ENCODE measurements at places on chromosomes 7 and 10.

GRCh38 chr7:149717481-149717880, 55.9 kb downstream of the ZNF467 start:
- no peak for DNase-seq

- DNase-seq = no peak
Observed at GRCh38 chr7:150447966-150448788, 2.3 kb upstream of the GIMAP8 start.

GRCh38 chr7:137316648-137317353, 26.7 kb downstream of the PTN start:
- no peak for DNase-seq

DNA sequence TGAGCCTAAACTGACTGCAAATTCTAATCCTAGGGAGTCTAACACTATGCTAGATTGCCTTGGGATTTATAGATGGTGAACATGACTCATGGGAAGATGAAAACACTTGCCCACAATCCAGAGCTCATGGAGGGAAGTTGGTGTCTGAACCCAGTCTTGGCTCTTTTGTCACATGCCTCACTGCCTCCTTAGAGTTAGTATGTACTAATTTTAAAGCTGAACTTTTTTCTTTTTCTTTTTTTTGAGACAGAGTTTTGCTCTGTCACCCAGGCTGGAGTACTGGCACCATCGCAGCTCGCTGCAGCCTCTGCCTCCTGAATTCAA, 14.4 kb downstream of the MRPL32 start:
- no peak for DNase-seq

DNA sequence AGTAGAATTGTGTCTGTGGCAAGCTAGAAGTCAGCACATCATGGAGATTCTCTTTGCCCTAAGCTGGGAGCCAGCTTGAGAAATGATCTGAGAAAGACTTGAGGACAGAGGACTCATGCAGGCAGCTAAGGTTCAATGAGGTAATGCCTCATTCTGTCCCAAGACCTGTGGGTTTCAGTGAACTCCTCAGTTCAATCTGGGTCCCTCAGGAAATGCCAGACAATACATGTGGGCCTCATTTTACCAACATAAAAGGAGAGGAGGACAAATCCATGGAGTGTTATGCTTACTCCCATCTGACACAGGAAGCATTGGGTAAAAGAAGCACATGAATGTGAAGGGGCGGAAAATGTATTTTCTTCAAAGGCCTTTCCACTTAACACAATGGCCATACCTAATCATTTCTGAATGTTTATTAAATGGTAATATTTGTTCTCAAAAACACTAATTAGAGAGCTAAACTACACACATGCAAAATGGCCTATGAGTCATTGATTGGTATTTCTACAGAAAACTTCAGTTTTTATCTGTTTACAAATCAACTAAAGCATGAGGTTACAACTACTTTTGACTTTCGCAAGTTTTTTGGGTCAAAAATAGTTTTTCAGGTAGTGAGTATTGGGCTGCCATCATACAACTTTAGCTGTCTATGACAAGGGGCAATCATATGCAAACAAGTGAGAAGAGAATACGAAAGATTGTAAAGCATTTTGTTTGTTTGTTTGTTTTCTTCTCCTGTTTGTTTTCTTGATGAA, 205.3 kb downstream of the CHRM2 start:
- DNase-seq = no peak

DNA sequence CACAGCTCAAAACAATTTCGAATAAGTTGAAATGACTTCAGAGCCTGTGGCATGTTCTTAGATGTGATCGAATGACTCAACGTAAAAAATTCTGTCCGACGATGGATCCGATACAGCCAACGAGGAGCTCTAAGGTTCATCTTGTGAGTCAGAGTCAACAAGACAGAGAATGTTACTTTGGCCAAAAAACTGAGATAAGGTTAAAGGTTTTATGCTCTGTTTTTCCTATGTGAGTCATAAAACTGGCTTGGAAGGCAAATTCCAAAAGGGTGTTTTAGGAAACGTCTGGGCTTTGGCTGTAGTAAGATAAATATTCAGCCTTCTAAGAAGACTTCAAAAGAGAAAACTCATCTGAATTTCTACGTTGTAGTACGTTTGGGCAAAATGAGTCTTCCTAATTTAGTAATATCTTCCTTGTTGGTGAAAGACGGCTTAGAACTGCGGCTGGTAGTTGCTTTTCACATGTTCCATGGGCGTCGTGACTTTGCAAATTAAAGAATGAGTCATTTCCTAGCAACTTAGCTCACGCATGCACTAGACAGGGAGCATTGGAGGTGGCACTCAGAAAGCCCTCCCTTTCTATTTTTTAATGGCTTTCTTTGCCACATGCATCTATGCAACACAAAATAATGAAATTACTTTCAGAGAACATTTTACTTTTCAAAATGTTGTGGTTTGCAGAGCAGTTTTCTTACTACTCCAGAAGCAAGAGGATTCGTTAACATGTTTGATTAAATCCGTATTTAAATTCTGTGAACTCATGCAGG, 28.2 kb downstream of the PFKP start:
- peak; percentile 65 for DNase-seq

- DNase-seq = peak; percentile 33
Observed at GRCh38 chr10:75035975-75036708, 75.3 kb upstream of the SAMD8 start.

GRCh38 chr7:123170333-123171246, 29.2 kb downstream of the SLC13A1 start:
- DNase-seq = no peak

DNA sequence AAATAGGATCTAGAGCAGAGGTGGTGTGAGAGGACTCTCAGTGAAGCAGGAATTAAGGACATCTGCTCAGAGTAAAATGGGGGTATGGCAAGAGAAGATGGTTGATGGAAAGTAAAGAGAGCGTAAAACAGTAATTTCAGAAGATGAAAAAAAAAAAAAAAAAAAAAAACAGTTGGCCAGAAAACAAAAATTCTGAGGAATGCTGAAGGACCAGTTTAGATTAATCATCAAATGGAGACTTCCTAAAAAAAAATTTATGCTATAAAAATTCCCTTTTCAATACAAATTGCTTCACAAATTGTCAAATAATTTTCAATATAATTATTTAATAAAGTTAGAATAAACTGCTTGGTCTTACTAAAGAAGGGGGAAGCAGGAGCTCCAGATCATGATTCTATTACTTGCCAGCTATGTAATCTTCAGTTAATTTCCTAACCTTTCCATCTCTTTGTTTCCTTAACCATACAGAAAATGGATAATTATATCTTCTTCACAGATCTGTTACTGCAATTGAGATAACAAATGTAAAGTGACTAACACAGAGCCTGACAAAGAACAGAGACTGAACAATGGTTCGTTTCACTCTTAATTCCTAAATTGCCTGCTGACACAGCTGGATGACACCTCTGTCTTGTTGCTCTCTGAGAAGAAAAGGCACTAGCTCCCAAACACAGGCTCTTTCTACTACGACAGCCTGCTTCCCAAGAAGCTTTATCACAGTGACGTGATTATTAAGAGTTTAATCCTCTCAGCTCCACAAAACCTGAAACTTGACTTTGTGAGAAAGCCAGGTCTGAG, 64.9 kb upstream of the GPR22 start:
- no peak for DNase-seq

- no peak for DNase-seq
Observed at GRCh38 chr7:68823996-68824780, 774.1 kb upstream of the AUTS2 start.

GRCh38 chr7:82677493-82677892, 233.9 kb upstream of the CACNA2D1 start:
- peak; percentile 22 for DNase-seq

DNA sequence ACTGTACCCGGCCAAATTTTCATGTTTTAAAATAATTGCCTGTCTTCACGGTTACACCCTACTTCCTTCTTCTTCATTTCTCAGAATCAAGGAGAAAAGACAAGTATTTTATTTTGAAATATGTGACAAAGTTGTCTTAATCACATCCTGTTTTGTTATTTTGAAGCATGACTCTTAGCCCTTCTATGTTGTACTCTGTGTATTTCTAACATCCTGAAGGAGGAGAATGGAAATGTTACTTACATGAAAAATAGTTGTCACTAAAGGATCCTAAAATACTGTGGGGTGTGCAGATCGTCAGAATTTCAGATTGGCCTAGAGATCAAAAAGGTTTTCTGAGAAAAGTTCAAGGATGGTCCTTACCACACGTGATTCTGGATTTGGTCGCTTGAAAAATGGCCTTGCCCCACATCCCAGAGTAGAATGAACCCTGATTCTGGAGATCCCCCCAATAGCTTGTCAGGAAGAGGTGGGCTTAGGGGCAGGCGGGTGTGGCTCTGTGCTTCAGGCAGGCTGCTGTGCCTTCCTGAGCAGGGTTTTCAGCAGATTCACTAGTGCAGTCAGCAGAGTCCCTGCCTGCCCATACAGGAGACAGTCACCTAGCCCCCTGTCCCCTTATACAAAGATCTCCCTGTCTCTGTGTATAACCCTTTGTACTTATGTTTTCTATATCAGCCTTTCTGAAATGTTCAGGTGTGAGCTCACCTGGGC, 8.6 kb downstream of the UPP1 start:
- DNase-seq = no peak

DNA sequence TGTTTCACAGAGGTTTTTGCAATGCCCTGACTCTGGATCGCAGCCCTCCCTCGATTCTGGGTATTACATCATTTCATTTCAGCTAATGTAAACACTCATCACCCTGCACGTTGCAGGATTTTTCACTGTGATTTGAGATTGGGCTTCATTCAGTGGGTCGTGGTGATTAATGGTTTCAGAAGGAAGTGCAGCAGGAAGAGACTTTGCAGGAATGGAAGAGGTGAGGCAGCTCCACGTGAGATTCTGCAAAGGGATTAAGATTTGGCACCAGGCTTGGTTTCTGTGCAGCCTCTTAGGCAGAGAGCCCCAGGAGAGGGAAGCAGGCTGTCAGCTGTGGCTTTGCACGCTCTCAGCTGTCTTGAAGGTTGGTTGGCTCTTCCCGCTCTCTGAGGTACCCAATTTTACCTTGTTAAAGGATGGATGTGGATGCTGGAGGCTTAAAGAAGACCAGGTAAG, 95.2 kb downstream of the PLCE1 start:
- DNase-seq = no peak

- DNase-seq = no peak
Observed at GRCh38 chr7:67423065-67423464, 426.4 kb downstream of the TYW1 start.

DNA sequence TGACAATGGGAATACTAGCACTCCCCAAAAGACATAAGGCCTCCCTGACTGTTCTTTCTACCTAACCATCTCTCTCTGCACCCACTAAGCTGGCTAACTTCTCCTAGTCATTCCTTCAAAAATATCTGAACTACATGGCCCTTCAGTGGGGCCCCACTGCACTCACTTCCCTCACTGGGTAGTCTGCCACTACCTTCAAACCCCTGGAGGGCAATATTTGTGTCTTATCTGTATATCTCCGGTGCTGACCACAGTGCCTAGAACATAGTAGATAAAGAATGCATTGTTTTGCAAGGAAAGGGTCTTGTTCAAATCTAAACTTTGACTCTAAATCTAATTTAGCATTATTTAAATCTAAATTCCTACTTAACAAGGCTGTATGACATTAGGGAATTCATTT, 44.3 kb downstream of the CACUL1 start:
- no peak for DNase-seq

DNA sequence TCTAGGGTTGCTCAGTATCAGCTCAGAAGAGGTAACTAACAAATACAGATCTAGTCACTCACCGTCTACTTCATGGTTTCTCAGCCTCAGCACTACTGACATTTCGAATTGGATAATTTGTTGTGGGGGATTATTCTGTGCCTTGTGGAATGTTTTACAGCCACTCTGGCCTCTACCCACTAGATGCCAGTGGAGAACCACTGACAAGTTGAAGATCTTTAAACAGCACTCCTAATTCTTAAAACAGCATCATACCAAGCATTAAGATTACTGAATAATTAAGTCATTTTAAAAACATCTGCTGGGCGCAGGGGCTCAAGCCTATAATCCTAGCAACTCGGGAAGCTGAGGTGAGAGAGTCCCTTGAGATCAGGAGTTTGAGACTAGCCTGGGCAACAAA, 82.6 kb downstream of the UPF2 start:
- DNase-seq = no peak

DNA sequence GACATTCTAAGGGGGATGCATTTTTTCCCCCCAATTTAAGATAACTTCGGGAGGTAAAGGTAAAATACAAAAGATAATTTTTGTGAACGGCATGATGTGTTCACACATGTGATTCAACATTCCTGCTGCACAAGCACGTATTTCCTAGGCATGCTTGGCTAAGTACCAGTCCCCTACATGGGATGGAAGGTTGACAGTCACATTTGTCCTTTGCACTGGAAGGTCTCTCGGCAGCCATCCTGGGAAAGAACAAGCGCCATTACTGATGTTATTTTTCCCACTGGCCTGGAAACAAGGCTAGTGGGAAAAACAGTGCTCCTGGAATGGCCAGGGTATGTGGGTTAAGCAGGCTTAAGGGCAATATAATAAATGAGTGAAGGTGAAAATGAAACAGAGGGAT, 276.2 kb upstream of the AOAH start:
- DNase-seq = no peak

DNA sequence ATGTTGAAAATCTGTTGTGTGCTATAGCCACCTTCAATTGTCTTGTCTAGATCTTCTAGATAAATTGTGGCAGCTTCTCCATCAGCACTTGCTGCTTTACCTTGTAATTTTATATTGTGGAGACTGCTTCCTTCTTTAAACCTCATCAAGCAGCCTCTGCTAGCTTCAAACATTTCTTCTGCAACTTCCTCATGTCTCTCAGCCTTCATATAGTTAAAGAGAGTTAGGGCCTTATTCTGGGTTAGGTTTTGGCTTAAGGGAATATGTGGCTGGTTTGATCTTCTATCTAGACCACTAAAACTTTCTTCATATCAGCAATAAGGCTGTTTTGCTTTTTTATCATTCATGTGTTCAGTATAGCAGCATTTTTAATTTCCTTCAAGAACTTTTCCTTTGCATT, 128.2 kb downstream of the ADAM22 start:
- DNase-seq = no peak

DNA sequence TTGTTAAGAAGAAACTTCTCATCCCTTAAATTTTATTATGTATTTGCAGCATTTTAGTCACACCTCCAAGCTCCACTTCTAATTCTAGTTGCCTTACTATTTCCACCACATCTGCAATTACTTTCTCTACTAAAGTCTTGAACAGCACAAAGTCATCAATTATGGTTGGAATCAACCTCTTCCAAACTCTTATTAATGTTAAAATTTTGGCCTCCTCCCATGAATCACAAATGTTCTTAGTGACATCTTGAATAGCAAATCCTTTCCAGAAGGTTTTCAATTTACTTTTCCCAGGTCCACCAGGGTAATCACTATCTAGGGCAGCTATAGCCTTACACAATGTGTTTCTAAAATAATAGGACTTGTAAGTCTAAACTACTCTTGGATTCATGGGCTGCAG, 126.3 kb upstream of the POM121L12 start:
- DNase-seq = no peak

GRCh38 chr7:150811-151221, 41.6 kb upstream of the FAM20C start:
- peak; percentile 22 for DNase-seq

- DNase-seq = no peak
Observed at GRCh38 chr10:66917104-66917503, 8.7 kb upstream of the LRRTM3 start.

DNA sequence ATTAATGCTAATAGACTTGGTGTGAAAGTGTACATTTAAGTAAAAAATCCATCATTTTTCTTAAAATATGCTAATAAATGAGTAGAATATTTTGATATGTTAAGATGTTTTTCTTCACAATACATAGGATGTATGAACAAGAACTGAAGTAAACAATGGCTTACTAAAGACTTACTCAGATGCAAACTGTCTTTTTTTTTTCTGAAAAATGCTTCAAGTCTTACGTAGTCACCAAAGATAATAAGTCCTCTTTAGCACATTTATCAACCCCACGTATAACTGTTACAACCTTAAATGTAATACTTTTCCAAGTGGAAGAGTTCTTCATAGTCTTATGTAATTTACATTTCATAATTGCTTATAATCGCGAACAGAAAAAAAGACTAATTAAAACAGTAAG, 54.8 kb downstream of the MDFIC start:
- no peak for DNase-seq

Data from activated T-cell treated with anti-CD3 and anti-CD28 coated beads, Interleukin-2, amount 50 U/mL, for 48 hours (primary cell).